ENCODE measurements at places on chromosomes 11 and 22.
A peak's percentile ranks its signal among the peaks of the same experiment; 100 is the strongest.

GRCh38 chr11:727281-727701 is 20.0 kb upstream of the TALDO1 start:
- DNase-seq: no peak

DNA sequence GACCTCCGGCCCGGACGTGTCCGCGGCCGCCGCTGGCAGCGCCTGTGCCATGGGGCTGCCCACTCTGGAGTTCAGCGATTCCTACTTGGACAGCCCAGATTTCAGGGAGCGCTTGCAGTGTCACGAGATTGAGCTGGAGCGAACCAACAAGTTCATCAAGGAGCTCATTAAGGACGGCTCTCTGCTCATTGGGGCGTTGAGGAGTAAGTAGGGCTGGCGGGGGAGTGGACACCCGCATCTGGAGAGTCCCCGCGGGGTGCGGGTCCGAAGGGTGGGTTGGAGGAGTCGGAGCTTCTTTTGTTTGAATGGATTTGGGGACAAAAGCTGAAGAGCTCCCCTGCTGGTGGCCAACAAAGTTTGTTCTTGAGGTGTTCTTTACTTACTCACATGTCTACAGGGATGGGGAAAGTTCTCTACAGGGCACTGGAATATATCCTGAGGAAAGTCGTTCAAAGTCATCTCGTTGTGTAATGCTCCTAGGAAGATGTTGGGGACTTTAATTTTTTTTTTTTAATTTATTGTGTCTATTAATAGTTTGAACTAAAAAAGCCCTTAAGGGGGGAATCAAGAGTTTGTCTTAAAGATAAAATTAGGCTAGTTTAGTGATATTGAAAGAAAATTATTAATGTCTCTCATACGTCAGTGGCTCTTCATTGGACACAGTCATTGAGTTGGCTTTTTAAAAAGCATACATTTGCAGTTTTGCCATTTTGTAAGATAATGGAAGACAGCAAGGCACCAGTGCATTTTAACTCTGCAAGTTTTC is 725 bp downstream of the ARHGAP42 start:
- DNase-seq: peak; percentile 80

DNA sequence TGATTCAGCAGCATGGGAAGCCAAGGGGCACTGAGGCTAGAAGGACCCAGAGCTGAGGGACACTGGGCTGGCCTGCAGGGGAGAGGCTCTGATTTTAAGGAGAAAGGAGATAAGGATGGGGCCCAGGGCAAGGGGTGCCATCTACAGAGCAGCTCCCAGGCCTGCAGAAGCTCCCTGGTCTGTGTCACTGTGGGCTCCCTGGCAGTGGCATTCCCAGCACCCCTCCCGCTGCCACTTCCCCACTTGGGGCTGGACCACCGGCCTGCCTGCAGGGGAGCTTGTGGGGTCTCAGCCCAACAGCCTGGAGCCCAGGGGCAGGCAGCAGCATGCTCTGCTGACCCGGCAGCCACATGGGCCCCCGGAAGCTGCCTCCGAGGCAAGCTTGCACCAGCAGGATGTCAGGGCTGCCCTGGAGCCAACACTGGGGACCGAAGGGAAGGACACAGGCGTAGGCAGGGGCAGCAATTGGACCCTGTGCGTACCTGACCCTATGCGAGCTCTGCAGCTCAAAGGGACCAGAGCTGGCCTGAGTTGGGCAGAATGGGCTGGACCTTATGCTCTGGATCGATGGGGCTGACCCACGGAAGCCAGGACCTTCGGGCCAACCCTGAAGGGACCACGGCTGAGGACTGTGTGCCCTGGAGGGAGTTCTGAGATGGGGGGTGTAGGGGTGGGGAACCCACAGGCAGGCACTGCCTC is 35.4 kb upstream of the WNT7B start:
- no peak for DNase-seq

- DNase-seq: no peak
Observed at GRCh38 chr11:66705587-66706335, 23.3 kb downstream of the SPTBN2 start.

GRCh38 chr11:126925321-126926093 is 75.1 kb downstream of the KIRREL3 start:
- DNase-seq: peak; percentile 27

GRCh38 chr11:83363312-83363711 is 77.1 kb upstream of the CCDC90B start:
- no peak for DNase-seq

GRCh38 chr22:41216984-41217383 is 11.9 kb downstream of the L3MBTL2 start:
- no peak for DNase-seq

DNA sequence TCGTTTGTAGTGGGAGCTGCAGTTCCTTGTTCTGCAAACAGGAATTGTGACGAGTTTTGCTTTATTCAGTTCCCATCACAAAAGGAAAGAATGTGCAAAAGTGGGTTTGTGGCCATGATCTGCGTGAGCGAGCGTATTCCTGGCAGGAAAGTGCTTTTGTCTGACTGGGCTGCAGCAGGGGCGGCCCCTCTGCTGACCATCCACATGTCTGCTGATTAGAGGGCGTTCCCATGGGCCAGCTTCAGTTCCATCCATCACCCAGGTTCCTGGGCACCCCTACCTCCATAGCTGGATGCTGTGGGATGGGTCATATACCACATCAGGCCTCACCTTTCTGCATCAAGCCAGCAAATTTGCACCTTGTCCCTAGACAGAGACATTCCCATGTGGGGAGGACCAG is 28.9 kb upstream of the GAL start:
- DNase-seq: no peak

GRCh38 chr11:15233371-15234165 is 118.8 kb downstream of the INSC start:
- DNase-seq: no peak

DNA sequence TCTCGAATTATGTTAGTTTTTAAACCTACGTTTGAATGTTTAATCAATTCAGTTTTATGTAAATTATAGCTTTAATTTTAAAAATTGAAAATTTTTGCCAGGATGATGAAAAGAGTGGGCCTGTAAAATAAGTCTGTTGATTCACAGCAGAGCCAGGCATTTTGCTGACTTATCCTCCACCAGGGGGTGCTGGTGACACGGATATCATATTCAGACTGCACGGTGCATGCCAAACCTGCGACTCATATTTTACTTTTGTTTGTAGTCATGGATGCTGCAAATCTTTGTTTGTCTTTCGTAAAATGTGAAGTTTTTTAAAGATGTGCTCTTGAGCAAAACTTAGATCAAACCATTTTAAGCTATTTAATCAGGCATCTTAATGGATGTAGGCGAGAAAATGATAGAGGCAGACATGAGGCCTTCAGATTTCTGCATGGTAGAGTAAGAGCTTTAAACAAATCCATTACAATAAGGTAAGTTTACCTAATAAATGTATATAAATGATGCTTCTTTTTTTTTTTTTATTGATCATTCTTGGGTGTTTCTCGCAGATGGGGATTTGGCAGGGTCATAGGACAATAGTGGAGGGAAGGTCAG is 3.6 kb upstream of the OR8B3 start:
- DNase-seq: peak; percentile 78

GRCh38 chr11:110298301-110298765 is 1.9 kb upstream of the RDX start:
- DNase-seq: no peak

- DNase-seq: no peak
Observed at GRCh38 chr22:21455334-21456089, 11.7 kb upstream of the TMEM191C start.

DNA sequence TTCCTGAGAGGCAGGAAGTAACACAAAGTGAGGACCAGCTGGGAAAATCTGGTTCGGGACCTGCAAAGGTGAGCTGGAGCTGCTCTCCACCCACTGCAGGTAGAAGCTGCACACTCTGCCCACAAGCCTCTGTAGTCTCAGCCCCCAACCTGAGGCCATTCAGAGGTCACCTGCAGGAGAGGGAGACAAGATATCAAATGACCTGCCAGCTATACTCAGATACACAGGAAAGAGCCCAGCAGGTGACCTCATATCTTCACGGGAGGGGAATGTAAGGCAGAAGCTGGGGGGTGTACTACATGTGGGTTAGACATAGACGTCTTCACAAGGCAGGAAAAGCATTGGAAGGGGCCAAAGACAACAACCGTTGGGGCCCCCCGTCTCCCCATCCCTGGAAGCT is 86.1 kb downstream of the APIP start:
- DNase-seq: no peak

GRCh38 chr11:36460220-36460619 is 49.9 kb downstream of the TRAF6 start:
- DNase-seq: no peak

DNA sequence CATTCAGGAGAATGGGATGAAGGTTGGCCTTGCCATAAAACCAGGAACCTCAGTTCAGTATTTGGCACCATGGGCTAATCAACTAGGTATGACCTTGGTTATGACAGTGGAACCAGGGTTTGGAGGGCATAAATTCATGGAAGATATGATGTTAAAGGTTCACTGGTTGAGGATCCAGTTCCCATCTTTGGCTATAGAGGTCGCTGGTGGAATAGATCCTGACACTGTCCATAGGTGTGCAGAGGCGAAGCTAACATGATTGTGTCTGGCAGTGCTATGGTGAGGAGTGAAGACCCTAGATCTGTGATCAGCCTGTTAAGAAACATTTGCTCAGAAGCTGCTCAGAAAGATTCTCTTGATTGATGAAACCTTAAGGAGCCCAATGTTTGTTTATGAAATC is 5.7 kb downstream of the NF2 start:
- DNase-seq: no peak

- DNase-seq: no peak
Observed at GRCh38 chr11:113514856-113515255, 39.7 kb upstream of the DRD2 start.

DNA sequence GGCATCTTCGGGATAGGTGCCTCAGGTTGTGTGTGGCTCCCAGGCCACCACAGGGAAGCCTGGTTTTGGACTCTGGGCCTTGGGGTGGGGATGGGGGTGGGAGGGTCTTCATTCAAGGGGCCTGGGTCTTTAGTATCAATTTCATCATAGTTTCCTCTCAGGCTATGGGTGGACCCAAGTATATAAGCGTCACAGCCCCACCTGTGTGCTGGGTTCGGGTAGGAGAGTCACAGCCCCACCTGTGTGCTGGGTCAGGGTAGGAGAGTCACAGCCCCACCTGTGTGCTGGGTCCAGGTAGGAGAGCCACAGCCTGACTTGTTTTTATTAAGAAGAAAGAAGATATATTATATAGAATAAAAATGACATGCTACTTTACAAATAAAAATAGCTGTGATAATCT is 422.1 kb downstream of the BRD1 start:
- no peak for DNase-seq

- no peak for DNase-seq
Observed at GRCh38 chr11:130157101-130157500, 2.5 kb upstream of the ST14 start.

DNA sequence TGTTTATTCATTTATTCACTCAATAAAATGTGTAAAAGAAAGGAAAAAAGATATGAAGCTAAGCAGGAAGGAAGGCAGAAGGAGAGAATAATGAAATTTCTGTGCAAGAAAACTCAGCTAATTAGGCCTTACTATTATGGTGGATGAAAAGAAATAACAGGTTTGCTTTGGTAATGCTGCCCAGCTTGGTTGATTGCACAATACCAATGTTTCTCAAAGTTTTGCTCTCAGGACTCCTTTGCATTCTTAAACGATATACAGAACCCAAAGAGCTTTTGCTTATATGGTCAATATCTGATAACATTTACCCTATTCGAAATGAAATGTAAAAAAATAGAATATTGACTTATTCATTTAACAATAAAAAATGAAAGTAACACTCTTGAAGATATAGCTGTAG is 7.3 kb upstream of the CTSC start:
- DNase-seq: no peak

- peak; percentile 83 for DNase-seq
Observed at GRCh38 chr22:33811686-33812085, 108.6 kb downstream of the LARGE1 start.

DNA sequence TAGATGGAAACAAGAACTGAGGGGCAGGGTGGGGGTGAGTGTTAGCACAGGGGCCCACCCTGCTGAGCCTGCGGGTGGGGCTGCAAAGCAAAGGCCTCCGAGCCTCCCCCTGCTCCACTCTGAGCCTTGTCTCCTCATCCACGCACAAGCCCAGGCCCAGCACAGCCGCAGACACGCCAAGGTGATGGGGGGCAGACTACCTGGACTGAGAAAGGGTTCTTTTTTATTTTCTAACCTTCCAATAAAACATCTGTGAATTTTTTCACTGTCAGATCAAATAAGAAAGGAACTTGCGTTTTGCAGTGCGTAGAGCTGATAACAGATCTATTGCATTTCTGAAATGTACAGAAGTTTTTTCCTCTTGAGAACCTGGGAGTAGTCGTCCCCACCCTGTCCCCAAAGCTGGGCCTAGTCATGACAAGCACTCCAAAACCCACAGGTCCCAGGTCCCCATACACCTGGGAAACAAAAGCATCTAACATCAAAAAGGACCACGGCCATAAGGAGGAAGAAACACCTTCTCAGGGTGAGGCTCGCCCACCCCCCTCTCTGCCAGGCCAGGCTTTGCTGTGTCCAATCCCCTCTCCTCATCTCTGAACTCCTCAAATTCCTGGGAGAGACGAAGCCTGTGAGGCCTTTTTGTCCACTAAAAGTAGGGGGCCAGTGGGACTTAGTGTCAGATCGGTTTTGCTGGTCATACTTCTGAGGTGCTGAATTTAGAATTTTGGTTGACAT is 22.7 kb upstream of the CD5 start:
- DNase-seq: no peak

GRCh38 chr11:112902361-112903011 is 58.7 kb upstream of the NCAM1 start:
- no peak for DNase-seq

DNA sequence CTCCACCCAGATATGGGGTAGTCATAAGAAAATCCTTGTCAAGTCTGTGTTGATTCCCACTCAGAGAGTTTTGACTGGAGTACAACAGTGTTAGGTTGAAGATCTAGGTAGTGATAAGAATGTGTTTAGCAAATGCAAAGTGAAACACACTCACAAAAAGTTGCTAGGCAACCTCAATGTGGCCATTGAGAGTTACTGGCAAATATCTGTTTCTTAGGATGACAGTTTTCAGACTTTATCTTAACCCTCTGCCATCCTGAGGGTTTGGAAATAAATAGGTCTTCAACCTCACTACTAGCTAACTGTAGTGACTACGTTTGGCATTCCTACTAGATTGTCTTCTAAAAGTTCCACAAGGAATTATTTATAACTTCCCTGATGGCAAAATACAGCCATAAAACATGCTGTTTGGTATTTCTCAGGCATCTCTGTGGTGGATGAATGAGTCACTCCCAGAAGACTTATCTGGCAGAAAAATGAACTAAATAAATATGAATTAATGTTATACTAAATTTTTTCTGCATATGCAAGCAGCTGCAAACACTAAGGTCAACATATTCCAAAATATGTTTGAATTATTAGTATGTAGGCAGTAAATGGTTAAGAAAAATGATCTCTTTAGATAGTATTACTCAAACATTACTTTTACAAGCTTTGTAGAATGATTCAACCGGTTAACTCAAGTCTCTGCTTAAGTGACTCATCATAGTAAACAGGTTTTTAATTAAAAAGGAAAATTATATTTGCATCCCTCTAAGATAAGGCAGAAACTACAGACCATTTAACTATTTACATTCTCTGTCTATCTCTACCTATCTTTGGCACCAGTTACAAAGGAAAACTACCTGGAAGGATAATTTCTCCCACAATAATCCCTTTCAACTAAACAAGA is 17.1 kb upstream of the SYTL2 start:
- peak; percentile 79 for DNase-seq

GRCh38 chr11:120925944-120926343 is 98.0 kb upstream of the TBCEL start:
- DNase-seq: no peak

- no peak for DNase-seq
Observed at GRCh38 chr11:92758241-92758780, 211.1 kb upstream of the MTNR1B start.
